BJ (cell line): ENCODE measurements at places on chromosomes 2 and 18. TPM values are rescaled to one million over a fixed set of nuclear protein-coding genes. Genes with fewer than 3 reads are reported as not detected.

GRCh38 chr2:218904176-218904575 is 23.5 kb downstream of the WNT10A start:
- DNase-seq: no peak

DNA sequence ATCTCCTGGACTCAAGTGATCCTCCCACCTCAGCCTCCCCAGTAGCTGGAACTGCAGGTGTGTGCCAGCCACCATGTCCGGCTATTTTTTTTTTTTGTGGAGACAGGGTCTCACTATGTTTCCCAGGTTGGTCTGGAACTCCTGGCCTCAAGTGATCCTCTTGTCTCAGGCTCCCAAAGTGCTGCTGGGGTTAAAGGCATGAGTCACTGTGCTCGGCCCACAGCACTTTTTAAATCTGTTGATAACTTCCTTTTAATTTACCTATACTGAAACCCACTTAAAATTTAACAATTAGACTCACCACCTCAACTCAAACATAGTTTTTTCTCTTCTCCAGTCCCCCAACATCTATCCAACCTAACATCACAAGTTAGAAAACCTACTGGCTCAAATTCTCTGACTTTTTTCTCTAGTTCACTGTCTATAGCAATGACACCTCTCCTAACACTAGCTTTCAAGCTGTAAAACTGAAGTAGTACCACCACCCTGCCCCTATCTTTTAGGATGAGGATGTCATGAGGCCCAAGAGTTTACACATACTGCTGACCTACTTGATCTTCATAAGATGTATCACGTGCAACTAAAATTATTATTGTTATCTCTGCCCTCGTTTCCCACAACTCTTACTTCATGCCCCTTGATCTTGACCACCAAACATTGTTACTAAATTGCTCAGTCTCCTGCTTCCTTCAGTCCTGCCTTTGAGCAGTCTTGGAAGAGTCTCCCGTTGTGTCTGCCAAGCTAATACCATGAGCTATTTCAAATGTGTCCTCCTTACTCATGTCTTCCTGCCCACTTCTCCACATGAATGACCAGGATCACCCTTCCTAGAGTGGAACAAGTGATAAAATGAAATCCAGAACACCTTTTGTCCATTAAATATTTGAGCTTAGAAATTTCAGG is 142.3 kb upstream of the ZFP36L2 start:
- DNase-seq: no peak

GRCh38 chr18:79335833-79336360 is 59.8 kb upstream of the NFATC1 start:
- DNase-seq: no peak

The STK17B gene
- polyA plus RNA-seq: 6.1 and 15.6 TPM in 2 replicates

The SAG gene
- polyA plus RNA-seq: not detected in 2 replicates
